T-helper 22 cell (primary cell): ENCODE measurements at places on chromosomes 4 and X.

- DNase-seq: no peak
Observed at GRCh38 chrX:9298221-9298620, 166.6 kb upstream of the TBL1X start.

DNA sequence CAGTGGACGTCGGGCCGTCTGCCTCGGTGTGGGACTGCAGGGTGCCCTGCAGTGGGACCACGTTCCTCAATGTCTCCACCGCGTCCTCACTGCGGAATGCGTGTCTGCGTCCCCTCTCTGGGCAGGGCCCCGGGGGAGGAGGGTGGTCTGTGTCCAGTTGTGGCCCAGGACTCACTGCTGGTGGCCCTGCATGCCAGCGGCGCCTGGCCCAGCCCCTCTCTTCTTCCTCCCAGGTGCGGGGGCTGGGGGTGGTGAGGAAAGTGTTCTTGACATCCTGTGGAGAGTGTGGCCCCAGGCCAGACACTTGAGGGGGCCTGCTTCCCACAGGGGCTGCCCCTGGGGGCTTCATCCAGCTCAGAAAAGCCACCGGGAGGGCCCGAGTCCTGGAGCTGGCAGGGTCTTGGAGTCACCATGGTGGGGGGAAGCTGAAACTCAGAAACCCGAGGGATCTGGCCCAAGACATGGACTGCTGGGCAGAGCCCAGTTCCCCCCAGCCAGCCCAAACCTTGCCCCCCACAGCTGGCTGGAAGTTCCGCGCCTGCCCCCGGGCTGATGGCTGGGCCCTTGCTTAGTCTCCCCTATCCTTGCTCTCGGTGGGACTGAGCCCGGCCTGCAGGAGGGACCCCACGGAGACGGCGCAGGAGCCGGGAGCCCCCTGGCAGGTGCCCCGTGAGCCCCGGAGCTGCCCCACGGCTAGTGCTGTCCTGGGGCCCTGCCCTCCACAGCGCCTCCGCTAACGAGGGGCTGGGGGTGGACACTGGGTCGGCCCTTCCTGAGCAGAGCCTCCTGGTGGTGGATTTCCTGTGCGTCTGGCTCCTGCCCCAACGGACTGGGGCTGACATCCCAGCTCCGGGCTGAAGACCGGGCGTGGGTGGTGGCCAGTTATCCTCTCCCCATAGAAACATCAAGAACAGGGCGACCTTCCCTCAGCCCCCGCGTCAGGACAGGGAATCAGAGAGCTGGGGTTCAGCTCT lies 2.9 kb downstream of the DOK7 start:
- no peak for DNase-seq

DNA sequence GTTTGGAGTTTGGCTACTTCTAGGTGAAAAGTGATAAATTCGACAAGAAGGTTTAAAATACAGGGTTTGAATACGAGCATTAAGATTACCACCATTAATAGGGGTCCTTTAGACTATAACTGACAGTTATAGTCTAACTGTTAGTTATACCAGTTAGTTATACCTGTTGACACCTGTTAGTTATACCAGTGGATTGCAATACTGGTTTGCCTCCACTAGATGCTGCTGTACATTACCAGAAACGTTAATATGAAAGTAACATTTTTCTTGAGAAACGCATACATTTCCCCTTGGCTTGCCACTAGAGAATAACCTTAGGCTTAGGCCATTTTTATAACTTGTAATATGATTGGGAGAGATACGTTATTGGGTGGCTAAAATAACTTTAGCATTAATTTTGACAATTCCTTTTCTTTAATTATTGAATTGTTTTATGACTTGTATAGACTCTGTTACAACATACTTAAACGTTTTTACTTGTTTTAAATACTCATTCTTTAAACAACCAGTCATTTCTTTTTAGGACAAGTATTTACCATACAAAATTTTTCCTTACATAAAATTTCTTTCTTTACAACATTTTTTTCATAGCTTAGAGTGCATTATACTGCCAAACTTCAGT lies 911.2 kb downstream of the FSTL5 start:
- DNase-seq: no peak

DNA sequence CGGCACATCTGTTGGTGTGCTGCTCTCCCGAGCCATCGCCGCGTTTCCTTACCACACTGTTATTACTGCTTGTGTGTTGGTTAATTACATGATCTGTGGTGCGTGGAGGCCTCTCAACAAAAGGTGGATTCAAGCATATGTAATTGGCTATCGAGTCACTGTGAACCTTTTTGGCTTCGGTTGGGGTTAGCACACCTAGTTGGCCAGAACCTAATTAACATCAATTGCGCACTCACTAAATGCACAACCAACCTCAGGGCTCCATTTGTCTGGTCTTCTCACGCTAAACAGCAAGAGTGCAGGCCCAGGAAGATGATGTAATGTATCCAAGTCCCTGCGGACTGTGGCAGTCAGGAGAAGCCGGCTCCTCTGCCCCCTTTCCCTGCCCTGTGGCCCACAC lies 17.4 kb downstream of the ENPP6 start:
- DNase-seq: no peak

- DNase-seq: no peak
Observed at GRCh38 chrX:119410027-119410819, 11.1 kb downstream of the SLC25A43 start.
